Left lung (tissue), 14 donors: ENCODE measurements at places on chromosomes 1 and 21. TPM values are rescaled to one million over a fixed set of nuclear protein-coding genes. Genes with fewer than 3 reads are reported as not detected.
A peak's percentile ranks its signal among the peaks of the same experiment; 100 is the strongest.

SLC39A1 gene
- 185 TPM for total RNA-seq

LCE2A gene
- total RNA-seq = not detected

FBXO2 gene
- total RNA-seq = 12.7 TPM

SPRR2F gene
- not detected for total RNA-seq

TRIM67 gene
- not detected for total RNA-seq

PTPRU gene
- total RNA-seq = 45.4 TPM

DNA sequence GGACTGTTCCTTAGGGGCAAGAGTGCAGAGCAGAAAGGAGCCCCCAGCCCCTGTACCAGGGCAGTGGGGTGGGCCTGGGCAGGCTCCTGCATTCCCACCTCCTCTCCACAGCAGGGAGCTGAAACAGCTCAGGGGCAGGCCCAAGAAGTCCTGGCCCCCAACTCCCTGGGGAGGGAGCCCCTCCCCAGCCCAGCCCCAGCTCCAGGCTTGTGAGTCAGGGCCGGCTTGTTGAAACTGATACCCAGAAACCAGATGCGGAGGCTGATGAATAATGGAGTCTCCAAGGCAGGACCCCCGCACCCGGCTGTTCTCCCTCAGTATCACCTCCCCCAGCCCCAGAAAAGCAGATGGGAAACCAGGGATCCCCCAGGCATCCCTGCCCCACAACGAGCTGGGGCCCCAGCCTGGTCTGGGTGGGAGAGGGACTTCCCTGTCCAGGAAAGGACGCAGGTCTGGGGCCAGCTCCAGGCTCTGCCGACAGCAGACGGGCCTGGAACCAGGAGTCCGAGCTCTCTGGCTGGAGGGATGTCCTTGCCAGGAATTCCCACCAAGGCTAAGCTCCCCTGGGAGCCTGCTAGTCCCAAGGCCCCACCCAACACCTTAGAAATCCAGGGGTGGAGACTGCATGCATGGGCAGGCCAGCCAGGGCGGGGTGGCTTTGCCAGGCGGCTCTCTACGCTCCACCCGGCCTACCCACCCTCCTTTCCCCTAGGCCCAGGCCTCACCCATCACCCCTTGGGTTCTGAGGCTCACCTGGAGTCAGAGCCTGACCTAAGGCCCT lies 2.7 kb downstream of the PLEKHG5 start:
- H3K27me3 ChIP-seq = peaks cover 4% of the 10 kb centered on the region
- peaks cover 11% of the 10 kb centered on the region for H3K4me1 ChIP-seq
- no peak overlapping the region for H3K27ac ChIP-seq
- no peak for DNase-seq
- no peak overlapping the region for H3K4me3 ChIP-seq

- H3K27ac ChIP-seq = no peak overlapping the region
- no peaks in the 10 kb centered on the region for H3K4me1 ChIP-seq
- DNase-seq = no peak
- no peaks in the 10 kb centered on the region for H3K27me3 ChIP-seq
- H3K36me3 ChIP-seq = no peaks in the 10 kb centered on the region
These were observed 90.8 kb upstream of the CCDC190 start for GRCh38 chr1:162951553-162952315.

DNA sequence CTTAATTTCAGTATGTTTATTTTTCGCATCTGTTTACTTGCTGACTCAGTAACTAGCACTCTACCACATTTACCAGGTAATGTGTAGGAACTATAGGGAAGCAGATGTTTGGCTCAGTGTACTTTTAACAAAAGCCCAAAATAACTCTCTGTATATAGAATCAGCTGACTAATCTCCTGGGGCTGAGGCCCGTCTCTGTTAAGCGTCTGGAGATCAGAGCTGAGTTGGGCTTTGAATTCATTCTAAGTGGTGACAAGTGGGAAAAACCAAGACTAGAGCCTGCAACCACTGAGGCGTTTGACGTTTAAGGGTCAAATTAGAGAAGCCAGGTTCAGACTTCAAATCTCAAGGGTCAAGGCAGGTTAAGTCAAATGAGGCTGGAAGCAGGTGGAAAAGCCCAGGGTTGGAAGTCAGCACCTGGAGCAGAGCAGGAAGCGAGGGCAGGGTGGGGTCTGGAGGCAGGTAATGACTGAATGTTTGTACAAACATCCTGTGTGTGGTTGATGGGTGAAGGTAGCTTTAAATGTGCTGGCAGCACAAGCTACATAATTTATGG lies 56.8 kb upstream of the LYST start:
- H3K36me3 ChIP-seq = no peaks in the 10 kb centered on the region
- H3K27ac ChIP-seq = no peak overlapping the region
- peaks cover 30% of the 10 kb centered on the region for H3K4me1 ChIP-seq
- no peak for DNase-seq
- H3K4me3 ChIP-seq = no peak overlapping the region

DNA sequence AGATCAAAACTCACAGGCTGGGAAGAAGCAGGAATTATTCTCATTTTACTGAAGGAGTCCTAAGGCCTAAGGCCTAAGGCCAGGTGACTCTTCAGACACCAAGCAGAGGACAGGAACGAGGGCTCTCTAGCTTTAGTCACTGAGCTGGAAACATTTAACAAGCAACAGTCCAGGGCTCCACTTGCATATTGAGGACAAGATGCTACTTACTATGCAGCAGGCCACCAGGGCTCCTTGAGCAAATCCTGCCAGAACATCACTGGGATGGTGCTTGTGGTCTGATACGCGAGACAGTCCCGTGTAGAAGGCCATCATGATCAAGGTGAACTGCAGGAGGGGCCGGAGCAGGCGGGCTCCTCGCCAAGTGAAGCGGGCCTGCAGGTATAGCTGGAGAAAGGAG lies 67.6 kb downstream of the PLPP3 start:
- H3K36me3 ChIP-seq = no peaks in the 10 kb centered on the region
- H3K4me1 ChIP-seq = peaks cover 89% of the 10 kb centered on the region
- H3K4me3 ChIP-seq = no peak overlapping the region
- H3K27ac ChIP-seq = peak overlapping the region; percentile 62
- no peak for DNase-seq

DNA sequence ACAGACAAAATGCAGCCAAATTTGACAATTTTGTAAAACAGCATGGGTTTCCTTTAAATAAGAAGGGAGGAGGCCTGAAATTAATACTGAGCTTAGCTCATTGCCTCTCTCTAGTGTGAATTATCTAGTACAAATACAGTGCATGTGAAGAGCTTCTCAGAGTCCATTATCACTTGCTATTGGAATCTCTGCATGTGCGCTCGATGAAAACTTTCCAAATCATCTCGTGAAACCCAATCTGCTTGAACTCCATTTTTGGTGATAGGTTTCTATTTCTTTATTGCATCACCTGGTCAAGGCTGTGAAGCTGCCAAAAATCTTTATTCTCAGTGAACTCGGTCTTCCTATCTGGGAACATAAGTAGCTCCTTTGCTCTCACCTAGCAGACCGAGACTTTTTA lies 49.5 kb upstream of the LYPLAL1 start:
- H3K27me3 ChIP-seq = no peaks in the 10 kb centered on the region
- H3K4me3 ChIP-seq = no peak overlapping the region
- no peak overlapping the region for H3K27ac ChIP-seq
- no peak for DNase-seq

GRCh38 chr1:100631015-100631551 lies 88.5 kb upstream of the VCAM1 start:
- H3K27ac ChIP-seq = no peak overlapping the region
- H3K27me3 ChIP-seq = no peaks in the 10 kb centered on the region
- DNase-seq = no peak
- peaks cover 19% of the 10 kb centered on the region for H3K4me1 ChIP-seq
- H3K36me3 ChIP-seq = no peaks in the 10 kb centered on the region

- no peaks in the 10 kb centered on the region for H3K4me1 ChIP-seq
- no peak overlapping the region for H3K27ac ChIP-seq
These were observed 13.7 kb downstream of the KIAA1614 start for GRCh38 chr1:180926164-180926981.

DNA sequence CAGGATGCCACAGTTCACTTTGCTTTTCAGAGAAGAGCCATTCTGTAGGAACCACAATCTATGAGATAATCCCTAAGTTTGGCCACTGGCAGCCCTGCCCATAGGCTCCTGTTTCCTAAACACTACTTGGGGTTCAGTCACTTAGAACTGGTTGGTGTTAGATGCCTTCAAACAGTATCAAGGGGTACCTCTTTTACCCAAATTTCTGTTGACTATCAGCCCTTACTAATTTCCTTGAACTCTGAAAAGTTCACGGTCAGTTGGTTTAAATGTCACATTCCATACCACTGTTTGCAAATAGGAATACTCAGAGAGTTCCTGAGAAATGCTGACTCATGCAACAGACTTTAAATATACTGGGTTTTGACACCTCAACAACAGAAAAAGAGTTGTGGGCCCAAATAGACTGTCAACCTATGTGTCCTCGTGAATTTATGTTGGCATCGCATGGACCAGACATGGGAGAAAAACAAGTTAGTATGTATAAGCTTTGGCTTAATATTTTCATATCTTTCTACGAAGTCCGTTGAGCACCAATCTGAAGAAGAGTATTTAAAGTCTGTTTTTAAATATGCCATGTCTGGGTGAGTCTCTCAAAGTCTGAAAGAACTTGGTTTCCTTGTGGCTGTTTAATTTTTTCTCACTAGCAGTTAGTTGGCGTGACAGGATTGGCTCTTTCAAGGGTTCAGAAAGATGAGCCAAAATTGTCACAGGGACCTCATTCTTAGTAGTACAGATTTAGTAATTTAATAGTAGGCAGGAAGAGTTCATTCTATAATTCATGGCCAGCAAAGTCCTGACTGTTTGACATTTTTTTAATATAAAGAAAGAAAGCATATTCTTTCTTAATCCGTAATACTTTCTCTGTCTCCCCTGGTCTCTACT lies 56.5 kb upstream of the ZNF326 start:
- H3K4me1 ChIP-seq = peaks cover 3% of the 10 kb centered on the region
- H3K4me3 ChIP-seq = no peak overlapping the region
- no peaks in the 10 kb centered on the region for H3K36me3 ChIP-seq
- H3K27me3 ChIP-seq = no peaks in the 10 kb centered on the region
- no peak overlapping the region for H3K27ac ChIP-seq

- peak overlapping the region; percentile 82 for H3K27ac ChIP-seq
- H3K4me3 ChIP-seq = no peak overlapping the region
- peaks cover 31% of the 10 kb centered on the region for H3K4me1 ChIP-seq
These were observed 10.1 kb downstream of the CFAP45 start for GRCh38 chr1:159889821-159890252.

DNA sequence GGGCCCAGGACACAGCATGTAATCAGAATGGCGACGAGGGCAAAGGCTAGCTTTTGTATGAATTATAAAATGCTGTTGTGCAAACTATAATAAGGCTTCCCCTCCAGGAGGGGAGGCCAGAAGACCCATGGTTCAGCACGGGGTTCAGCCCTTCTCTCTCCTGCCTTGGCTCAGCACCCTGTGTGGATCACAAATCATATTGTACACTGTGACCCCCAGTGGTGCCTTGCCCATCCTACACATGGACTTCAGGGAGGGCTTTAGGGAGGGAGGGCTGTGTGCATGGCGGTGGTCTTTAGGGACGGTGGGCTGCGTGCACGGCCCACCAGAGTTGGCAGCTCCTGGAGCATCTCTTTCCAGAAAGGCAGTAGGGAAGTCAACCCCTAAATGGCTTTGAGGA lies 120.8 kb upstream of the TNR start:
- H3K4me3 ChIP-seq = no peak overlapping the region
- no peaks in the 10 kb centered on the region for H3K27me3 ChIP-seq
- DNase-seq = no peak
- no peaks in the 10 kb centered on the region for H3K36me3 ChIP-seq
- no peak overlapping the region for H3K27ac ChIP-seq
- no peaks in the 10 kb centered on the region for H3K4me1 ChIP-seq

GRCh38 chr1:29803486-29803885 lies 567.2 kb downstream of the PTPRU start:
- DNase-seq = no peak
- no peaks in the 10 kb centered on the region for H3K36me3 ChIP-seq
- H3K27ac ChIP-seq = no peak overlapping the region
- peaks cover 43% of the 10 kb centered on the region for H3K27me3 ChIP-seq

- no peaks in the 10 kb centered on the region for H3K27me3 ChIP-seq
- peak; percentile 26 for DNase-seq
- no peaks in the 10 kb centered on the region for H3K4me1 ChIP-seq
- no peaks in the 10 kb centered on the region for H3K36me3 ChIP-seq
These were observed 21.5 kb downstream of the CDC73 start for GRCh38 chr1:193143285-193143684.

DNA sequence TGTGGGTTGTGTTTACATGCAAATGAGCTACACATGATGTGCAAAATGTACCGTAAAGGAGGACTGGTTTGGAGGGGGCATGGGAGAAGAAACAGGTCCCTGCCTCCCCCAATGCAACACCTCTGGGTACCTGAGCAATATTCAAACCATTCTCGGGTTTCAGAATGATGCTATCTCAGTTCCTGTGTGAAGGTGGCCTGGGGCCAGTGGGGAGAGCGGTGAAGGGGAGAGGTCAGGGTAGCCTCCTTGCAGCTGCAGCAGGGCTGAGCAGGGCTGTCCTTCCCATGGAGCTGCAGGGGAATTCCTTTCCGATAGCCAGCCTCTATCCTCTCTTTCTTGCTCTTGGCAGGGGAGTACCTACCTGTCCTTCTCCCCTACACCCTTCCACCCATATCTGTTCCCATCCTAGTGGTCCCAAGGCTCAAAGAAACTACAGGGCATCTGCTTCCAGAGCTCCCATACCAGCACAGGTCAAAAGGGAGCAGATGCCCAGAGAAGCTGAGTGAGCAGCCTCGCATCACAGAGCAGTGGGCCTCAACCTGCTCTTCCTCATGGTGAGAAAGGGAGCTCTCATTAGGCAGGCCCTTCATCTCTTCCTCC lies 11.9 kb downstream of the MEF2D start:
- no peaks in the 10 kb centered on the region for H3K27me3 ChIP-seq
- no peak overlapping the region for H3K4me3 ChIP-seq
- H3K4me1 ChIP-seq = peaks cover 58% of the 10 kb centered on the region
- H3K36me3 ChIP-seq = no peaks in the 10 kb centered on the region
- no peak for DNase-seq

DNA sequence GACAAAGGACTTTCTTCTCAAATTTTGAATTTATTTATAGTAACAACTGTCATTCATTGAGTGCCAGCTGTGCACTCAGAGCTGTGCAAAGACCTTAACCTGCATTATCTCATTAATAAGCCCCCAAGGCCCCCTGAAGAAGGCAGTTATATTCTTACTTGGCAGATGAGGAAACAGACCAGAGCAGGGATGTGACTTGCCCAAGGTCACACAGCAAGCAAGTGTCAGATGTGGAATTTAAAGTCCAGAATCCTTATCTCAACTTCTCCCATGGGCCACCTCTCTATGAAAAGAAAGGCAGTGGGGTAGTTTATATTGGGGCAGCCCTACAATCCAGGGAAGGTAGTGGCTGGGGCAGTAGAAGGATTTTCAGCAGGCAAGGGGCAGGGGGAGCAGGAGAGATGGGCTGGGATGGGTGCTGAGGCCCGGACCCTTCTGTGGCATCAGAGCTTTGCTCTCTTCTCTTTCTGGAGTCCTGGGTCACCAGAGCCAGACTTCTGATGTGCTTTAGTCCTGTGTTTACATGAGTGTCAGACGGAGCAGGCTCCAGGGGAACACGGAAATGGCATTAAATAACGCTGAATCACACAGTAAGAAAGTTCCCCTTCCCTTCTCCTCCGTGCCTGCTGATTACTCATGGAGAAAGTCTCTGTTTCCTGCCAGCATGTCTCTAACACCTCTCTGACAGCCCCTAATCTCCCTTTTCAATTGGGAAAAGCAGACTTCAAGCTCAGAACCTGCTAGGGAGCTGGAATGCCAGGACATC lies 39.5 kb downstream of the EPHB2 start:
- no peaks in the 10 kb centered on the region for H3K36me3 ChIP-seq
- peaks cover 42% of the 10 kb centered on the region for H3K4me1 ChIP-seq
- no peak overlapping the region for H3K4me3 ChIP-seq
- peak overlapping the region; percentile 84 for H3K27ac ChIP-seq
- H3K27me3 ChIP-seq = peaks cover 9% of the 10 kb centered on the region
- DNase-seq = no peak
